ENCODE measurements at places on chromosomes 7 and 10.

GRCh38 chr7:113446391-113446790 lies 328.0 kb upstream of the SMIM30 start:
- no peak for DNase-seq

DNA sequence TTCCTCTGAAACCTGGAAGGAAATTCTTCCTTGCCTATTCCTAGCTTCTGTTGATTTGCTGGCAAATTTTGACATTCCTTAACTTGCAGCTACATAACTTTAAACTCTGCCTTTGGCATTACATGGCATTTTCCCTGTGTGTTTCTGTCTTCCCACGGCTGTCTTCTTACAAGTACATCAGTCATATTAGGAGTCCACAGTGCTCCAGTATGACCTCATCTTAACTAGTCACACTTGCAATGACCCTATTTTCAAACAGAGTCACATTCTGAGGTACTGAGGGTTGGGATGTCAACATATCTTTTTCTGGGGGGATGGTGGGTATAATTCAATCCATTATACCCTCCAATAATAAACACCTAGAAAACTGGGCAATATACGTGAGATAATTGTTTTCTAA lies 37.4 kb upstream of the EPHB6 start:
- no peak for DNase-seq

- no peak for DNase-seq
Observed at GRCh38 chr7:159019111-159019510, 125.6 kb downstream of the VIPR2 start.

GRCh38 chr7:24255139-24255538 lies 28.9 kb upstream of the NPY start:
- DNase-seq: no peak

DNA sequence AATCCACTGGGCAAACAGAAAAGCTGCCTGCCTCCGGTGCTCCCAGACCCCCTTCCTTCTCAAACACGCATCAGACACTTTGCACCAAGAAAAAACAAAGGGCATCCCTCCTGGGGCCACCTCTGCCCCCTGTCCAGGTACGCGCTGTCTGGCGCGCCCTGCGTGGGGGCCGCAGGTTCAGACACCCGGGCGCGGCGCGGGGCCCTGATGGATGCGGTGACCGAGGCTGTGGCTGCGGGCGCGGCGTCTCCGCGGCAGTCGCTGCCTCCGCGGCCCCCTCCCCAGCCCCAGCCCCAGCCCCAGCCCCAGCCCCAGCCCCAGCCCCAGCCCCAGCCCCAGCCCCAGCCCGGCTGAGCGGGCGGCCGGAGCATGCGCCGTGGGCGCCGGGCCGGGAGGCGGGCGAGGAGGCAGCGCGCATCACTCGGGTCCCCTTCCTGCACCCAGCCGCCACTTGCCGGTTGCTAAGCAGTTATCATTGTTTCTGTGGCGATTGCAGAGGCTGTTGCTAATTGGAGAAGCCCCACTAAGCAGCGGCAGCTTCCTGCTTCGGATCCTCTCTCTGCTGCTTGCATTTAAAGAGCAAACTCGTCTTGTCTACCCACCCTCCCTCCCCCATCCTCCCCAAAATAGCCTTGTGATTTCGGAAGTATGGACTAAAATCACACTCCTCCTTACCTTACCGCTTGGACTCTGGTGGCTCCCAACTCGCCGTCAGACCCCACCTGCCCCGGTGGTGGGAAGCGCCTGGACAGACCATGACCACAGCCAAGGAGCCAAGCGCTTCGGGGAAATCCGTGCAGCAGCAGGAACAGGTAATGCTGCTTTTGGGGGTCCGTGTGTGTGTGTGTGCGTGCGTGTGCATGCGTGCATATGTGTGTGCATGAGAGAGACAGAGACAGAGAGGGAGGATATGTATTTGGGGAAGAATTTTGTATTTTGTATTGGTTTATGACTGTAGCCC lies 252.8 kb downstream of the DPP6 start:
- no peak for DNase-seq

- DNase-seq: no peak
Observed at GRCh38 chr10:70167246-70167645, 3.1 kb downstream of the SAR1A start.

- DNase-seq: no peak
Observed at GRCh38 chr7:17099083-17099973, 199.1 kb upstream of the AHR start.

- DNase-seq: no peak
Observed at GRCh38 chr10:4384245-4384644, 441.8 kb upstream of the AKR1E2 start.

DNA sequence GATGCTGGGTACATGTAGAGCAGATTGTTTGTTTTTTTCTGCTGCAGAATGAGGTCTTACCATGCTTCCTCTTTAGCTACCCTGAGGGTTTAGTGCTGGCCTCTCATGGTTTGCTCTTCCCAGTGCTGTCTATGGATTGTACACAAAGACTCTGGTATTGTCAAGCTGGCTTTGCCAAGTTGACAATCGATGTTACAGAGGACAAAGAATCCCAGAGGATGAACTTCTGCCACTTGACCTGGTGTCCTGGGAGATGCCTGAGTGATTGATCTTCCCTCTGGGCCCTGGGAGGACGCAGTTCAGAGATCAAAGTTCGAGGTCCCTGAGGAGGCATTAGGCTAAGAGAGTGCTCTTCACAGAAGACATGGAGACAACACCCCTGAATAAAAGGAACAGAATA lies 865.4 kb downstream of the CCSER2 start:
- no peak for DNase-seq

- no peak for DNase-seq
Observed at GRCh38 chr10:86061278-86062197, 305.1 kb downstream of the GRID1 start.

GRCh38 chr7:26627891-26628341 lies 236.5 kb downstream of the SKAP2 start:
- no peak for DNase-seq

DNA sequence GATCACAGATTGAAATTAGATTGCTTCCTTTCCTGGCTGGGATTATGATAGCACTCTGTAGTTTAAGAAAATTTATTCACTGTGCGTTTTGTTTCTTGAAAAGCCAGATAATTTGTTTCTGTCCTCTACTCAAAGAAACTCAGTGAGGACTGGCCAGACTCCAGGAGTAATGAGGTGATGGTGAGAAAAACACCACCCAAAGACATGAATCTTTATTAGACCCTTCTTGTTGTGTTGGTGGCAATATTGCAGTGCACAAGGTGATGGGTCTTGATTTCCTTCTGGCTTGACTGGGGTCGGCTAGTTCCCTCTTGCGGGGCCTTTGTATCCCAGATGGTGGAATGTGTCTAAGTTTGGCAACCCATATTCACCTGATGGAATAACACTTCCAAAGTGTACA lies 756.8 kb downstream of the LRMDA start:
- DNase-seq: no peak

DNA sequence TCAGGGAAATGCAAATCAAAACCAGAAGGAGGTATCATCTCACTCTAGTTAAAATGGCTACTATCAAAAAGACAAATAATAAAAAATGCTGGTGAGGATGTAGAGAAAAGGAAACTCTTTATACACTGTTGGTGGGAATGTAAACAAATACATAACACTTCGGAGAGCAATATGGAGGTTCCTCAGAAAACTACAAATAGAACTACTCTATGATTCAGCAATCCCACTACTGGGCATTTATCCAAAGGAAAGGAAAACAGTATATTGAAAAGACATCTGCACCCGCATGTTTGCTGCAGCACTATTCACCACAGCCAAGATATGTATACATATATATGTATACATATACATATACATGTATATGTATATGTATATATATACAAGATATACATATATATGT lies 94.2 kb downstream of the C10orf90 start:
- no peak for DNase-seq

DNA sequence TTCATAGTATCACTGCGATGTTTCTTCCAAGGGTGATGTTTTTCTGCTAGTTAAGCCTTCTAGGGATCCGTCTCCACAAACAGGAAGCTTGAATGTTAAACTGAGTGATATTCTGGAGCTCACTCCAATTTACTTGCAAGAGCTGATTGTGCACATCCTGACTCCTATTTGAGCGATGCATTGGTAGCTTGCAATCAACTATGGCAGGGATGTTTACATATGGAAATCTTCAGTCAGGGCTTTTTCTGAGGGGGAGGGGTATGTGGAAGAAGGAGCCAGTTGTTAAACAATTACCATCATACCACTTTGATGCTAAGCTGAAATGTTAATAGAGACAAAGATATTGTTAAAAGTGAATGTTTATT lies 43.2 kb upstream of the NXPH1 start:
- no peak for DNase-seq

GRCh38 chr7:3073763-3074458 lies 30.2 kb upstream of the CARD11 start:
- DNase-seq: no peak

DNA sequence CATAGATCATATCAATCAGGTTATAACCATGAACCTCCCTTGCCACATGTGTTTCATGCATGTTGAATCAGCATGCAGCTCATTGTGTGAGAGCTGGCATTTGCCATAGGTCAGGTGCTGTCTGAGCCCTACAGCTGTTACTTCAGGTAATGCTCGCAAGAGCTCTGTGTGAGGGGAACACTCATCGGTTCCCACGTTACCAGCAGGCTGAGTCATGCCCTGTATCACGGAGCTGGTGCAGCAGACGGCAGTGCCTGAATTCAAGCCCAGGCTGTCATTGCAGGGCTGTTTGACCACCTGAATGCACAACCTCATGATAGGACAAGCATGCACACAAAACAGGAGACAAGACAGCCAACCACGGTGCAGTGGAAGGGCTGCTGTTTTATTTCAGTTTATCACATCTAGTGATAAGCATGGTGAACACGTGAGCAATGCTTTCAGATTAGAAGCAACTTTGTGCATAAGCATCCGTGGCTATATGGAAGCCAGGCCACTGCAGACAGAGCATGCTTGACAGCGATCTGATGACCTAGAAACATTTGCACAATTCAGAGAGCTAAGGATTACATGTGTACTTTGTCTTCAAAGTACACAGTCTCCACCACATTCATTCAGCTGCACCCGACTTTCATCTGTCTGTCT lies 56.4 kb upstream of the PFKP start:
- DNase-seq: no peak

DNA sequence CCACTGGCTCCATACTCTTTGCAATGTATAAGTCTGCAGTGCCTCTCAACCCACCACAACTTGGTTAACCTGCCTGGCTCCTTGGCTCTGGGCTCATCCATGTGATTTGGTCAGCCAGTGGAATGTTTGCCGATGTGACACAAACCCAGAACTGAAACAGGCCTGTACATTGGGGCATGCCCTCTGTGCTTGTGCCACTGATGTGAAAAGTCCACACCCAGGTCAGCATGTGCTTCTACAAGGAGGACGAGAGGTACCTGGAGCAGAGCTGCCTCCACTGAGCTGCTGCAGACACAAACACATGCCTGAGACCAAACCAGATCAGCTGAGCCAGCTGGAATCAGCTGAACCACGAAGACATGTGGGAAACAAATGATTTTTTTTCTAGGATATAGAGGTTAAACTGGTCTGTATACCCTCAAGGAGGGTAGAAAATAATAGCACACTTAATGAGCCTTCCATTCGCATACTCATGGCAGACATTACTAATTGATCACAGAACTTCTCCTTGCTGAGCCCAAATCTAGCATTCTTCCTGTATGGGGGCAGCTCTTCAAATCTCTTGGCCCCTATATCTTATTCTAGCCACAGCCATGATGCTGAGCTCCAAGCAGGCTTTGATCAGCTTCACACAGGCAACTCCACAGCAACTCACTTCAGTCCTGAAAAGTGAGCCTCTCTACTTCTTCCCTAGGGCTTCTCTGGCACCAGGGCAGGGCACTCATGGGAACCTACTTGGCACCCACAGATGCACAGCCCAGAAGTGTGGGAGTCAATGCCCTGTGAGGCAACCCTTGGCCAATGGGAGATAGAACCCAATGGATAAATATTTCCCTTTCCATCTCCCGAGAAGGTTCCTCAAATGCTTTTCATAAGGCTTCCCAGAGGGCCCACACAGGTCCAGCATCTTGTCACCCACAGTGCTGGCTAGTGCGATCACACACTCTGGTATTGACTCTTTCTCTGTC lies 18.6 kb downstream of the PYROXD2 start:
- DNase-seq: no peak

DNA sequence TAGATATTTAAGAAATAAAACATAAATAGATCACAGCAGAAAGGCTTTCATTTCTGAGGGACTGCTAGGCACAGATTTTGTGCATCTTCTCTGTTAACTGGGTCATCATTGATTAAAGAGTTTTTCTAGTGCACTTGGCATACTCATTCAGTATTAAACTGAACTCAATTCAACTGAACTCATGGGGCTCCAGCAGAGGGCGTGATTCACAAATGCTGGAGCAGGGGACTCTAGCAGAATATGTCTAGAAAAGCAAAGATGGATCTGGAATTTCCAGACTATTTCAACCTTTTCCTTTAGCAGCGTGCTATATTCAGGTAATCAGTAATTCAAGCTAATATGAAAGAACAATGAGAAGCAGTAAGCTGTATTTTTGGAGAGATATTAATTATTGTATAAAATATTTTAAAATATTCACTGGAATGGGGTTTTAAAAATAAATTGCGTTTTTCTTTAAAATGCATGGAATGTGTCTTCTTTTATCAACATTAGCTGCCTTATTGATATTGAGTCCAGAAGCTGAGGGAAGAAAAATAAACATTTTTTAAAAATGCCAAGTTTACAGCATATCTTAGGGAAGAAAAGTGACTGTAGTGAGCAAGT lies 296.8 kb upstream of the CACNA2D1 start:
- DNase-seq: no peak

GRCh38 chr7:100603726-100604027 lies 1.5 kb downstream of the PCOLCE start:
- DNase-seq: no peak

DNA sequence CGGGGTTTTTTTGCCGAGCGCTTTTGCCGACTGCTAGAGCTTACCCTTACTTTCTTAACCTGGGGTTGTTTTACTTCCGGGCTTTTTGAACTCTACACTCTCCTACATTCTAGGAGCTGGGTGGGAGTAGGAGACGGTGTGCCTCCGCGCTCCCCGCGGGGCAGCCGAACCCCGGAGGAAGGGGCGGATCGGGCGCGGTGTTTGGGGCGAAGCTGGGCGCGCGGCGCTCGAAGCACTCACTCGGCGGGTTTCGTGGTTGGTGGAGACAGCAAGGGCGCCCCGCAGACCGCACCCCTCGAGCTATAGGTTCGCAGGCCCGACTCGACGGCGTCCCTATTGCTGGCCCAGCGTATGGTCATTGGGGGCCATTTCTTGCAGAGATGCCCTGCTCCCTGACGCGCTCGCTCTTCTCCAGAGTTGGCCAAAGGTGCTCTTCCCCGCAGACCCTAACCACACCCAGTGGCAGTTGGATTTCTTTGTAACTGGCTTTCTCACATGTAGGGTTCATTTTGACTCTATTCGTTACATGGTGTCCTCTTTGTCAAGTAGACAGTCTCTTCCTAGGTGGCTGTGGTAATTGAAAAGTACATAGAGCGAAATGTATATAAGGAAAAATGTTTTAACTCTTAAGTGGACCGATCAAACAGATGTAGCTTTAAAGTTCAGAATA lies 364 bp downstream of the ZNF518A start:
- peak; percentile 74 for DNase-seq

- DNase-seq: no peak
Observed at GRCh38 chr10:84334811-84335210, 6.4 kb downstream of the CCSER2 start.

Measured in stimulated activated CD4-positive, alpha-beta T cell treated with anti-CD3 and anti-CD28 coated beads, Interleukin-4, amount 100 ng/mL, for 1 hour (primary cell).